NCI-H1694 (cell line): ENCODE measurements at places on chromosomes 3 and 15.

GRCh38 chr3:17021614-17022013, 136.9 kb downstream of the PLCL2 start:
- DNase-seq, result no peak

- no peak for DNase-seq
Observed at GRCh38 chr3:107752202-107752990, 229.6 kb downstream of the BBX start.

- peak; percentile 69 for DNase-seq
Observed at GRCh38 chr3:155382396-155383042, 89.0 kb upstream of the STRIT1 start.

- no peak for DNase-seq
Observed at GRCh38 chr3:60610441-60611112, 640.7 kb downstream of the FHIT start.

DNA sequence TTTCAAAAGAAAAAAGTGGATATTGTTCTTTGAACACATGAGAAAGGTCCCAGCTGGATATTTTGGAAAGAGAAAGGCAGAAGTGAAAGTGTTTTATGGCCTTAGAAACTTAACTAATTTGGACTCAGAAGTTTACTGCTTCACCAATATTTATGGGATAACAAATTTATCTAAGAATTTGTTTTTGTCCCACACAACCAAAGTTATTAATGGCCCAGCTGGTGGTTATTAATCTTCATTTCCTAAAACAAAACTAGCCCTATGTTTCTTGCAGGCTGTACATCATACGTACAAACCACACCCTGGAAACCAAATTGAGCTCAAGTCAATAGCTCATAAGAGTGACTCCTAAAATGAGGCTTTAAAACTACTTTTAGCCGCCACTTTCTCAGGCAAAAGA, 372.9 kb upstream of the LMCD1 start:
- no peak for DNase-seq

DNA sequence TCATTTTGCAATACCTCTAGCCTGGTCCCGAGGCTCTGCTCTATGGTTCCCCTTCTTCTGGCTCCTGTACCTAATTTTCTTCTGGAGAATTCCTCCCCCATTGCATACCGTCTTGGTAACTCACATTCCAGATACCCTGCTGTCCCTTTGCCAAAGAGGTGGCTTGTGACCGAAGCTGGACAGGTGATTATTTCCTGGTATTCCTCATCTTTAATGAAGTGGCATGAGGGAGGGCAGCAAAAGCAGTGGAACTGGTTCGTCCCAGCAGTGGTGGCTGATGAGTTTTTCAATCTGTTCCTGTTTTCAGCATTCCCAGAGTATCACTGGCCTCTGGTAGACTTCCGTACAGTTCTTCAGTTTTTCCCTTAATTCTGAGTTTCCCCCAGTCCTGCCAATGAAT, 186.2 kb upstream of the CADPS start:
- DNase-seq, result no peak

DNA sequence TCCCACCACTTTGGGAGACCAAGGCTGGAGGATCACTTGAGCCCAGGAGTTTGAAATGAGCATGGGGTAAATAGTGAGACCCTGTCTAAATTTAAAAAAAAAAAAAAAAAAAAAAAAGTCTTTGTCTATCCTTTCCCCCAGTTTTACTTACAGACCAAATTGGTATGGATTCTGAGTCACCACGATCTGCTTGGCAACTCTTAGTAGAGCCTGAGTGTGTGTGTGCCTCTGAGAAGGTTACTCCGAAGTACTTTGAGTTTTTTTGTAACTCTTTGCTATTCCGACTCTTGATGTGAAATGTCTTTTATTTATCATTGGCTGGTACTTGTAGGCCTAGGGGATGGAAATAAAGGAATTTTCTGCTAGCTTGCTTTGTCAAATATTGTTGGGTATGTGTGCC, 63.3 kb downstream of the RBM6 start:
- DNase-seq, result no peak

DNA sequence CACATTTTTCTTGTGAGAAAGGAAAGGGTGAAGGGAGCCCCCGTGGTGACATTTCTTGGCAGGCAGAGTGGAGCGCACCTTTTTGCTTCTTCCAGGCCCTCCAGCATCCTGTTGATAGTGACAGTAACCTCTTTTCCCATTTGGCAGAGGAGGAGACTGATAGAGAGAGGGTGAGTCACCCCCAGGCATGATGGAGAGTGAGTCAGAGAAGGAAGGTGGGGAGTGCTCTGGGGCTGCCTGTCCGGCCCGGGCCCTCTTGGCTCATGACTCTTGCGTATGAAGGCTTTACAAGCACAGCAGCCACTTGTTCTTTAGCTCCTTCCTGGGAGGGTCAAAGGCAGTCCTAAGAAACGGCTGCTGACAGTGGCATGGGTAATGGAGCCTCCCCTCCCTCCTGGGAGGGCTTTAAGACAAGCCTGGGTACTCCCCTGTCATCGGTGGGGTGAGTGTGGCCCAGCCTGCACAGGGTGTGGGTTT, 16.0 kb downstream of the ANKRD63 start:
- no peak for DNase-seq

- DNase-seq, result no peak
Observed at GRCh38 chr3:100715176-100715575, 5.9 kb downstream of the TFG start.

- no peak for DNase-seq
Observed at GRCh38 chr3:12750223-12750622, 8.8 kb downstream of the TMEM40 start.

DNA sequence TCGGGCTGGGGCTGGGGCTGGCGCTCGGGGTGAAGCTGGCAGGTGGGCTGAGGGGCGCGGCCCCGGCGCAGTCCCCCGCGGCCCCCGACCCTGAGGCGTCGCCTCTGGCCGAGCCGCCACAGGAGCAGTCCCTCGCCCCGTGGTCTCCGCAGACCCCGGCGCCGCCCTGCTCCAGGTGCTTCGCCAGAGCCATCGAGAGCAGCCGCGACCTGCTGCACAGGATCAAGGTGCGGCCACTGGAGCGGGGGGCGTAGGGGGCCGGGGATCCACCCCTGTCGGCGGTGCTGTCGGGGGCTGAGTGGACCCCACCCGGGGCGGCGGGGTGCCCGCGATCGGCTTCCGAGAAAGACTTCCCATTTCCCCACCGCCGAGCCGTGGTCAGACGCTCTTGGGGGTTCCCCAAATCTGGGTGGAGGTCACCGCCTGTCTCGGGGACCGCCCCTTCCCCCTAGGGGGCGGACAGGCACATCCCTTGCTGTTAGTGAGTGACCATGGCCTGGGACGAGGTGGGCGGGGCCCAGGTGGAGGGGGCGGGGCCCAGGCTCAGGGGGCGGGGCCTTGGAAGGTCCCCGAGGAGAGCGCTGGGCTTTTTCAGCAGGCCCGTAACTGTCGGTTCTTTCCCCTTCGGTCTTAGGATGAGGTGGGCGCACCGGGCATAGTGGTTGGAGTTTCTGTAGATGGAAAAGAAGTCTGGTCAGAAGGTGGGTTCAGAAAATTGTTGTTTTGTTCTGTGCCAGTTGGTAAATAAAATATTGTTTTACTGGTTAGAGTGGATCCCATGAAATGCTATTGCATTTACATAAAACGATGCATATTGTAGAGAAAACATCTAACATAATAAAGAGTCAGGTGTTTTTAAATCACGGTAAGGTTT, 578 bp downstream of the LACTB start:
- peak; percentile 6 for DNase-seq

DNA sequence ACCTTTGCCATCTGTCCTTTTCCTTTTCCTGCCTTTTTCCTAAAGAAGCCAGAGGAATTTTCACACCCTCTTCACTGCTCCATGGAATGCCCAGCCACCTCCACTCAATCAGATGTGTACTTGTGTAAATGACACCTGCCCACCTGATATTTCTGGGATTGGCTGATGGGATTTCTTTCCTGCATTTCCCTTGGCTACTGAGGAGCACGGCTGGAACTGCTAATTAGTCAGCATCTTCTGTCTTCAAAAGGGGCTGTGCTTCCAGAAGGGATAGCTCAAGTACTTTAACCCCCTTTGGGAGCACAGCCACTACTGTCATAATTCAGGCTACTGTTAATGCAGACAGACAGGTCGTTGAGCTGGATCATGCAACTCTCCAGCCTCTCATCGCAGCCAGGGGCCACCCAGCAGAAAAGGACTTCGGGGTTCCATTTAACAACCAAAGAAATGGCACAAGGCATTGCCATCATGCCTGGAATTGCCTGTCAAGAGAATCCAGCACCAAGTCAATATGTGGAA, 38.6 kb downstream of the MGLL start:
- no peak for DNase-seq

DNA sequence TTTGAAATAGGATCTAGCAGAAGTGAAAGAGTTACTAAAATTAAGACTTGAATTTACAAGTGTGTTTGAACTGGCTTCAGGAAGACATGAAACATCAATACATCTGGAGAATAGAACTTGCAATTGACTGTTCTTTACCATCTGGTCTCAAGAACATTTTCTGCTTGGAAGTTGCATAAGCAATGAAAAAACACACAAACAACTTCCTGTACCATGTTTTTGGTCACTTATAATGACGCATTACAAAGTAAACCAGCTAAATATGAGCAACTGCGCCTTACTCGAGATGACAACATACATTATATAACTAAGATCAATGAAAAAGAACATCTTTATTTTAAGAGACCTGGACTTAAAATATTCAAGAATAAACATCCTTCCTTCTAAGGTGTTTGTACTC, 112.5 kb downstream of the TIGIT start:
- no peak for DNase-seq

DNA sequence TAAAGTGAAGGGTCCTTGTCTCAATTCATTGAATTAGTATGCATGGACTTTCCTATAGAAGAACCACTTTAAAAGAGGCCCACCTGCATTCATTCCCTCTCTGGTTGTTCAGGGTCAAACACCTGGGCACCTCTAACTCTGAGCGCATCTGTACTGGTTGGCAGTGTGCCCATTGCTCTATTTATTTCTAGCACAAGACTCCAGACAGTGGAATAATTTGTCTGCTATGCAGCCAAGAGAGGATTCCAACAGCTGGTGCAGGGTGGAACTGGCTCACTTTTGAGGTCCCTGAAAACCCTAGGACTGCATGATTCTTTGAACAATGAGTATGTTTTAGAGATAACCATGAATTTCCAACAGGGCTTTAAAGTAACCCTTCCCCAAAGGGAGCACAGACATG, 57.9 kb downstream of the CCDC33 start:
- peak; percentile 84 for DNase-seq

DNA sequence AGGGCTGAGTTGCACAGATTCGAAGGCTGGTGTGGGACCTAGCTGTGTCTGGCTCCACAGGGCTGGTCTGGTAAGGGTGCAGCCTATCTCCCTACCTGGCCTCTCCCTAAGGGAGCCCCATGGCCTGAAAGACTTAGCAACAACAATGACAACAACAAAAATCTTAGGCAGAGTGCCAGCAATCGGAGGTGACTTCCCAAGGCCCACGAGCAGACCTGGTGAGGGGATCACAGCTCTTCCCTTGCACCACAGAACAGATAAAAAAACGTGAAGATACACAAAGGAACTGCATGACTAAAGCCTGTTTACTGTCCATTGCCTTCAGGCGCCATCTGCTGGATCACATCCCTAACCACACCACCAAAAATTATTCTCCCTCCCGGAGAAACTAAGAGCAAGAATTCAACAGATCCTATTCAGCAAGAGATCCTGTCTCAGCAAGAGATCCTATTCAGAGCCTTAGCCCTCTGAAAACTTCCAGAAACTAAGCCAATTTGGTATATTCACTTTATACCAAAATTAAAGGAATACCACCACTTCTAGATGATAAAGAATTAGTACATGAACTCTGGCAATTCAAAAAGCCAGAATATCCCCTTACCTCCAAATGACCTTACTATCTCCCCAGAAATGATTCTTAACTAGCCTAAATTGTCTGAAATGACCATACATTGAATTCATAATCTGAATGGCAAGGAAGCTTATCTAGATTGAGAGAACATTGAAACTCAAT, 24.1 kb upstream of the OR5K4 start:
- peak; percentile 20 for DNase-seq

- no peak for DNase-seq
Observed at GRCh38 chr3:31213869-31214486, 318.7 kb upstream of the STT3B start.

GRCh38 chr15:31275331-31276262, 51.0 kb upstream of the KLF13 start:
- DNase-seq, result no peak

DNA sequence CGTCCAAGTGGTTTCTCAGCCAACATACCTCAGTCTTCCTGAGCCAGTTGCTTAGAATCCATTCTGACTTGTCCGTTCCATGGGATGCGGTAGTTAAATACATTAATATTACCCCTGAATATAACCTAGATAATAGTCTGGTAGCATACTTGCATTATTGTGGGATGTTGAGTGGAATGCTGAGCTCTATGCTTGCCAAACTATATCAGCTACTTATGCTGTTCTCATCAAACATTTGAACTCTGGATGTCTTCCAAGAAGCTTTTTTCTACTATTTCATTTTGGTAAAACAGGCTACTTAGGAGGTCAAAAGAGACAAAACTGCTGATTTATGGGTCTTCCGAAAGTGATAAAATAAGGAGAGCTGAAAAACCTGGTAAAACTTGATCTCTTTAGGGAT, 429.5 kb downstream of the NAALADL2 start:
- DNase-seq, result no peak

GRCh38 chr3:140532793-140533330, 145.0 kb upstream of the TRIM42 start:
- no peak for DNase-seq

- DNase-seq, result no peak
Observed at GRCh38 chr3:18645619-18646018, 220.5 kb upstream of the SATB1 start.

- no peak for DNase-seq
Observed at GRCh38 chr3:23304424-23304823, 101.3 kb downstream of the UBE2E2 start.

GRCh38 chr3:68996356-68996995, 17.0 kb downstream of the EOGT start:
- peak; percentile 2 for DNase-seq

- no peak for DNase-seq
Observed at GRCh38 chr15:27723821-27724220, 375.3 kb downstream of the OCA2 start.

DNA sequence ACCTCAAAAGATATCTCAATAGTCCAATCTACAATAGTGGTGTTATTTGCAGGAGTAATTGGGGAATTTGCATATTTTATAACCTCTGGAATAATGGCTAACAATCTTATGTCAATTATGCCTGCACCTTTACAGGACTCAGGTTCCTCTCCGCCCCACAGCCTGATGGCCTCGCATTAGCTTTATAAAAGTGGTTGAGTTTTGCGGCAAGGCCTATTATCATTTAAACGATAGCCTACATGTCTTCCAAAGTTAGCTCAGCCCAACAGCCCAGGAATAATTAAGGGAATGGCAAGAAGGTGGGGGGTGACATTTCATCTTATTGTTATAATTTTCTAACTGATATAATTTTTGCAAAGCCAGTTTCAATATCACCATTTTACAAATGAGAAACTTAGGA, 97.3 kb downstream of the RTP4 start:
- no peak for DNase-seq

GRCh38 chr3:63954182-63954581, 42.0 kb upstream of the SCAANT1 start:
- no peak for DNase-seq

DNA sequence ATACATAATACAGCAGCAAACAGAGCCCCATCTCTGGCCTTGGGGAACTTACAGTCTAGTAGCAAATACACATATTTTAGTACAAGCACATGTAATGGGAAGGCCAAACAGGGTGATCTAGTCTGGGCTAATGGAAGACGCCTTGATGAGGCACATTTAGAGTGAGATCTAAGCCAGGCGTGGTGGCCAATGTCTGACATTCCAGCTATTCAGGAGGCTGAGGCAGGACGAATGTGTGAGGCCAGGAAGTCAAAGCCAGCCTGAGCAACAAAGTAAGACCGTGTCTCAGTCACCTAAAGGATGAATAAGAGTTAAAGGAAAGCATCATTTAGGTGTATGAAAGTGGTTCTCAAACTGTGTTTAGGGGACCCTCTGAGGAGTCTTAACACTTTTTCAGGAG, 291.9 kb downstream of the MAGI1 start:
- DNase-seq, result no peak
